ENCODE measurements at places on chromosomes 1 and 21.

DNA sequence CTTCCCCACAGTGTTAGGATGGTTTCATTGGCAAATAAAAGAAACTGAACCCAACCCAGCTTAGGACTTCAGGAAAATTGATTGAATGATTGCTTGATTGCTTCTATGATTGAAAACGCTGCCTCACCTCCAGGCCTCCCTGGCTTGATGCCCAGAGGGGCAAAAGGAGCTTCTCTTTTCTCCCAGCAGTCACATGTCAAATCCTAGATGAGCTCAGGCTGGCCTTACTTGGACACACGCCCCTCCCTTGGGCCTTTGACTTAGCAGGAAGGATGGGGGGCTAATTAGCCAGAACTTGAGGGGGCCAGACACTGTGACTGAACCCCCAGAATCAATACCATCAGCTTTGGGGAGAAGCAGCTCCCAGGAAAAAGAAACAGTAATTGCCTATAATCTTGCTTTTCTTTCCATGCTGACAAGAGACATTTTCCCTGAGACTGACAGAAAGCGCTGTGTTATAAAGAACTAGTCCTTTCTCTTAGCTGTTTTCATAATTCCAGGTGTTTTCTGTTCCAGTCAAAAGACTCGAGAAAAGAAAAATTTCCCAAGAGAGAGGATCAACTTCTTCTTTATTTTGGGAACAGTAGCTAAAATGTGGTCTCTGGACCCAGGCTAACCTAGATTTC, 50.8 kb upstream of the ATP5PO start:
- DNase-seq, result no peak

DNA sequence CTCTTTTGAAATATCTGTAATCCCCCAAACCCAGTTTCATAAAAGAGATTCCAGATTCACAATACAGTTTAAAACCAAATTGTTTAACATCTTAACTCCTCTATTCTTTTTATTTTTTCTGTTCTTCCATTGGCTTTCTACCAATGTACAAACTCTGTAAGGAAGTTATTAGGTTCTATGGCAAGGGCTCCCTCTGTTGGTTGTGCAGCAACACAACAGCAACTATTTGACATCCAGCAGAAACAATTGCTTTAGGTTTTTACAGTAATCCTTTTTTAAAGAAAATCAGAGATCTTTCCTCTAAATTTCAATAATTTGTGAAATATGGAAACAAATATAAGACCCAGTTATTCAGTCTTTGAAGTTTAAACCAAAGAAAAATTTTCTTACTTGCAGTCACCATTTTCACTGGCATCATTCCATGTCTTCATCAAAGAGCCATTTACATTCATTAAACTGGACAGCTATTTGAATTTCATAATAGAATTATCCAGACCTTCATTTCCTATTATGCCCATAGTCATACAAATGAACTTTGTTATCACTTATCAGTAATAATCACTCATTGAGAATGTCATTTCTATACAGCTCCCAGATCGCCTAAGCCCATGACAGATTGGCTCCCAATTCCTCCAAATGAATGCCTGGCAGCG, 46.5 kb upstream of the RNF11 start:
- DNase-seq, result no peak

DNA sequence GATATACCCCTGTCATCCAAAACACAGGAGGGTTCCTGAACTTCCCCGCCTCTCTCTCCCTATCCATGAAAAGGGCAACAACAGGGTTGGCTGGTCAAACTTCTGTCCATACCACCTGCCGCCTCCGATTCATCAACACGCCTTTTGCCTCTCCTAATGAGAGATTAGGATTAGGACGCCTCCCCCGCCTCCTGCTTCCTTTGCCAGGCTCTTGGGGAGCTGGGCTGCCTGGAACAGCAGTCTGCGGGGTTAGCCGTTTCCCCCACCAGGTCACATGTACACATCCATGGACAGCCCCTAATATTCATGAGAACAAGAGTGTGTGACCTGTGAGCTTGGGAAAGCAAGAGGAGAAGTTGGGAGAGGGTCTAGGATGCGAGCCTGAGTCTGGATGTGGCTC, 2.3 kb upstream of the OPTC start:
- DNase-seq, result no peak

DNA sequence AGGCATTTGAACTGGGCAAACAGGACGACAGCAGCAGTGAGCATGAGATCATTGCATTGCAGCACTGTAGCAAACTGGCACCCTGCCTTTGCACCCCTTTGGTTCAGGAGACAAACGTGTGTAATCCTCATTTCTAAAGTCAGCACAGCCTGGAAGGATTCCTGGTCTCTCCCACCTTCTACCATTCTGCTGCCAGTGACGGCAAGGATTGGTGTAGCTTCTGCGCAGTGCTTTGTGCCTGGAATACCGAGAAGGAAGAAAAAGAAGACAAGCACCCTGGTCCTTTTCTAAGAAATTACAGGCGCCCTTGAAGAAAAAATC, 805.3 kb downstream of the USP25 start:
- DNase-seq, result no peak

DNA sequence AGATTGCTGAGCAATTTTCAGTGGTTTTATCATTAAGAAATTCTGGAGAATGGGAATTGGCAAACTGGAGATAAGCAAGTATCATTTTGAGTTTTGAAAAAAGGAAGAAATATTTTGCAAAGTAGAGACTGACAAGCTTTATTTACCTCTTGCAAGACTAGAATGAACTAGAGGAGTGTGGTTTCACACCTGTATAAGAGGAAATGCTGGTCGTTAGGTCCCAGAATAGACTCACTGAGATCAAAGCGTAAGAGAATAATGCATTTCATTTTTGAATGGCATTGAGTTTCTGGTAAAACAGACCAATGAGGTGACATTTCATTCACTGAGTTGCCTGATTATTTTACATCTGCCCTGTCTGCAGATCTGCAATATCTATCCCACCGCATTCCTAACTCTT, 308.1 kb downstream of the ADGRL2 start:
- DNase-seq, result no peak

- DNase-seq, result no peak
Observed at GRCh38 chr1:226082959-226083301, 20.4 kb downstream of the H3-3A start.

DNA sequence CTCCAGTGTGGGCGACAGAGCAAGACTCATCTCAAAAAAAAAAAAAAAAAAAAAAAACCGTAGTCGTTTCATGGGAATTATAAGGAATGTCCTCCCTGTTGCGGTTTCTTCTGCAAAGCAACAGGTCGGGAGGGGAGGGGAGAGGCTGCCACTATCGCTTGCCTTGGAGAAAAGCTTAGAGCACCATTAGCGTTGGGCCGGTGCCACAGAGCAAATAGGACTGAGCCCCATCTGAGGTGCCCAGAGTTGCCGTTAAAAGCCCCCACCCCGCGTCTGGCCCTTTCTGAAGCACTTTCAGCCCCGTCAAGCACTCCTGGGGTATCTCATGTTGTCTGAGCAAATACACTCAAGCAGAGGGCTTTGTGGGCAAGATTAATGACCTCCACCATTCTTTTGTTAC, 2.2 kb downstream of the RIPPLY3 start:
- DNase-seq, result no peak

DNA sequence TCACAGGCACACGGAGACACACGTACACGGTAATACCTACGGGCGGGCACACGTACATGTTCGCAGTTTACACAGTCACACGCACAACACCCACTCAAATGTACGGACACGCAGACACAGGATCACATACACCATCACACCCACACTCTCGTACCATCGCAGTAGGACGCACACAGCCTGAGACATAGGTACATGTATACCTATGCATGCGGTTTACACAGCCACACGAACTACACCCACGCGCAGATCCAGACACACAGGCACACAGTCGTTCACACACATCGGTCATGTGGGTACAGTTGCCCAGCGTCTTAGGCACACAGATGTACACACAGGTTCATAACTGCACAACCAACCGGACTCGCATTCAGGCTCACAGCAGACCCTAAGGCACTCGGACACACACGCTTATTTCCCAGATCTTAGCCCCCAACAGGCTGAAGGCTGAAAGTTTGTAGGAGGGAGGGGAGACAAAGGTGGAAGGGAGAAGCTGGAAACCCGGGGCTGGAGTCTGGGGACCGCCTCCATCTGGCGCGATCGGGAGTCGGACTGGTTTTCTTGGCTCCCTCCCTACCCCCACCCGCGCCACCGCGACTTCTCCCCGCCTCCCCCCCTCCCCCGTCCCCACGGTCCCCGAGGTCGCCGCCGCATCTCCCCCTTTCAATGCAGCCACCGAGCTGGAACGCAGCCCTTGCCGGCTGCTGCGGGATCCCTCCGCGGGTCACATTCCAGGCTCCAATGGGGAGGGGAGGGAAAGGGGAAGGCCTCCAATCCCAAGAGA, 51.9 kb upstream of the SYNC start:
- DNase-seq, result peak; percentile 8

DNA sequence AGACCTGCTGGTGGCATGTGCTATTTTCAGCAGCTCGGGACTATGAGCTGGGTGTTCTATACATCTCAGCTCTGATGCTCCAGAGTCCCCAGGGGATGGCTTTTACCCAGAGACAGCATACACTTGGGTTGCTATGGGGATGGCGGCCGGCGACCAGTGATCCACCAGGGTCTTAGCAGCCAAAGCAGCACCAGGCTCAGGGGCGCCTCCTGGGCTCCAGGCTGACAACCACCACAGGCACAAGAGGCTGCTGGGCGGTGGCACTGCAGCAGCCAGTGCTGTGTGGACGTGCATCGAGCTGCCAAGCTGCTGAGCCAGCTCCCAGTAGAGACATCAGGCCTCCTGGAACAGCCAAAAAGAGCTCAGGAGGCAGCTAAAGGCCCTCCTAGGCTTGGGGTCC, 37.6 kb upstream of the CLSTN1 start:
- no peak for DNase-seq

DNA sequence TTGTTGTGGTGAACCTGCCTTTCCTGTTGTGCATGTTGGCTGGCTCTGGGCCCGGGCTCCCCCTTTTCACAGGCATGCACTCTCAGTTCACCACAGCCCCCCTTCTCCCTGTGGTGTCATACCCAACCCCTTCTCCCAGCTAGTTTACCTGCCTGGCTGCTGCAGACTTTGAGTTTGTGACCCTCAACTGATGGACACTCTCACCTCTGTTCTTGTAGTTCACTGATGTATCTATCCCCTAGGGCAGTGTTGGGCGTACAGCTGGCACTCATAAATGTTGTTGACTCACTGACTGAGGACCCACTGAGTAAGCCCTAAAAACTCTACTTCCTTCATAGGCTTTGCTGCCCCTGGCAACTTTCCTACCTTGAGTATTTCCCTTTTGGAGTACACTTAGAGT, 54.9 kb downstream of the WDR64 start:
- DNase-seq, result no peak

DNA sequence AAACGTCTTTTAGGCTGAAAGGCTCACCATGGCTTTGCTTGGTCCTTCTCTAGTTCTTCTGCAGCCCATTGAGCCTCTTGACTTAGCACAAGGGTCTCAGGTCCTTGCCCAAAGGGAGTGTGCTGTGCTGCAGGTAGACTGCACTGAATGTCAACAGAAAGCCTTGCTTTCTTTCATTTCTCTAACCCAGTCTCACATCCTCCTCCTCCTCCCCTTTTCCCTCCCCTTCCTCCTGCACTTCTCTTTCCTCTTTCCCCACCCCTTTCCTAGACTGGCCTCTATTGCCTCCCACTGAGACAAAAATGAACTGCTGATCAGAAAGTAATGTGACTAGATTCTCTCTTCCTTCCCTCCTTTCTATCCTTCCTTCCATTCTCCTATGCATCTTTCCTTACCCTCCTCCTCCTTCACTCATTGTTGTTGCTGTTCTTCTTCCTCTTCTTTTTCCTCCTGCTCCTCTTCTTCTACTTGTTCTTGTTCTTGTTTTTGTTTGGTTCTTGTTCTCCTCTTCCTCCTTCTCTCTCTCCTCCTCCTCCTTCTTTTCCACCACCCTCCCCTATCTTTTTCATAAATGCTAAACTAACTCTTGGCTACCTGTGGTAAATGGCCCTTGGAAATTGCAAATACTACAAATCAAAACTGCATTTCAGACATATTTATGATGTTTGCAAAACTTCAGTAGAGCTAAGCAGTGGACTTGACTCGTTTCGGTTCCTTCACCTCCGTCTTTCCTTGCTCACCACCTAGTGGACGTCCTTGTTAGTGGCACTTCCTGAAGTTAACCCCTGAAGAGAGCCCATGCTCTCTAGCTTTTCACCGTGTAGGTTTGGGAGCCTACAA, at the start of gene SELL:
SELL (minus strand) TSS at position 152 of the 840 bp plus-strand sequence; CDS start at position 30, 122 bp downstream.
- DNase-seq, result no peak

DNA sequence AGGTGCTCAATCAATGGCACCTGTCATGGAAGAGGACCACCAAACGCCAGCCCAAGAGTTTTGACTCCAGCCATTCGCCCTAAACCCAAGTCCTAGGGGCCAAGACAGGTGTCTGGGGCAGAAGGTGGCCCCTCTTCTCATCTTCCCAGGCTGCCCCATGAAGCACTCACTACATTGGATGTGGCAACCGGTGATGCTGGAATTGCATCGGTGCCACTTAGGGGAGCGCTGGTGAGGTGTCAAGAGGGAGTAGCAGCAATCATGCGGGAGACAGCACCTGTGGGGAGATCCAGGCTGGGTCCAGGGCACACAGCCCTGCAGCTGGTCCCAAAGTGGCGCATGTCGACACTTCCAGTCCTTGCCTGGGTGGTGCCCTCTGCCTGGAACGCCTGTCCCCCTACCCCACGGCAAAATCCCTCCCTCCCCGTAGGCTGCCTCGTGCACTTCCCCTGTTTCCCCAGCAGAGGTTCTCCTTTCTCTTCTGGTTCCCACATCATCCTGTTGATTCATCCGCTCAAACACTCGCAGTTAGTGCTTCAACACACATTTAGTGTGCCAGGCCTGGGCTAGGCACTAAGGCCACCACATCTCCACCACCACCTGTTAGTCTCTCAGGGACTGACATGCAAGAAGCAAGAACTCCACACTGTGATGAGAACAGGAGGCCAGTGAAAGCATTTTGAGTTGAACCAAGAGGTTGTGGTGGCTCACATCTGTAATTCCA, 18.5 kb downstream of the PLA2G2D start:
- DNase-seq, result no peak

- no peak for DNase-seq
Observed at GRCh38 chr1:173205146-173206051, 1.7 kb downstream of the TNFSF4 start.

- DNase-seq, result no peak
Observed at GRCh38 chr1:110418729-110419128, 11.2 kb upstream of the LAMTOR5 start.

GRCh38 chr1:236795757-236796667, 920 bp downstream of the MTR start:
- peak; percentile 38 for DNase-seq

DNA sequence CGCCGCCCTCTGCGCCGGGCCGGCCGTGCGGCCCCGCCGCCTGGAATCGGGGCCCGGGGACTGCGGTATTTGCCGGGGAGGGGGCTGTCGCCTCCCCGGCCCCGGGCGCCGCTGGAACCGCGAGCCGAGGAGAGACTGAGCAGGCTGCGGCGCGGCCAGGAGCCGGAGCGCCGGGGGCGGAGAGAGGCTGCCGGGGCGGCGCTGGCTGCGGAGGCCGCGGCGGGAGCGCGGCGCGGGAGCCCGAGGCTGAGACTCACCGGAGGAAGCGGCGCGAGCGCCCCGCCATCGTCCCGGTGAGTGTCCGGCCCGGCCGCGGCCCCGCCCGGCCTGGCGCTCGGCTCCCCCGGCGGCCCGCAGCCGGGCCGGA, 746 bp downstream of the DYRK1A start:
- no peak for DNase-seq

GRCh38 chr1:228045405-228045804, 37.1 kb upstream of the ARF1 start:
- no peak for DNase-seq

GRCh38 chr21:42060166-42060565, 11.0 kb upstream of the UMODL1 start:
- no peak for DNase-seq

- no peak for DNase-seq
Observed at GRCh38 chr1:62962014-62962812, 178.3 kb downstream of the ATG4C start.

- no peak for DNase-seq
Observed at GRCh38 chr1:207088161-207088560, 499 bp upstream of the C4BPB start.

Measured in stimulated activated CD8-positive, alpha-beta memory T cell treated with anti-CD3 and anti-CD28 coated beads, Interleukin-4, amount 100 ng/mL, for 4 hours (primary cell).